ENCODE measurements at places on chromosomes 5 and 9.
A peak's percentile ranks its signal among the peaks of the same experiment; 100 is the strongest.

DNA sequence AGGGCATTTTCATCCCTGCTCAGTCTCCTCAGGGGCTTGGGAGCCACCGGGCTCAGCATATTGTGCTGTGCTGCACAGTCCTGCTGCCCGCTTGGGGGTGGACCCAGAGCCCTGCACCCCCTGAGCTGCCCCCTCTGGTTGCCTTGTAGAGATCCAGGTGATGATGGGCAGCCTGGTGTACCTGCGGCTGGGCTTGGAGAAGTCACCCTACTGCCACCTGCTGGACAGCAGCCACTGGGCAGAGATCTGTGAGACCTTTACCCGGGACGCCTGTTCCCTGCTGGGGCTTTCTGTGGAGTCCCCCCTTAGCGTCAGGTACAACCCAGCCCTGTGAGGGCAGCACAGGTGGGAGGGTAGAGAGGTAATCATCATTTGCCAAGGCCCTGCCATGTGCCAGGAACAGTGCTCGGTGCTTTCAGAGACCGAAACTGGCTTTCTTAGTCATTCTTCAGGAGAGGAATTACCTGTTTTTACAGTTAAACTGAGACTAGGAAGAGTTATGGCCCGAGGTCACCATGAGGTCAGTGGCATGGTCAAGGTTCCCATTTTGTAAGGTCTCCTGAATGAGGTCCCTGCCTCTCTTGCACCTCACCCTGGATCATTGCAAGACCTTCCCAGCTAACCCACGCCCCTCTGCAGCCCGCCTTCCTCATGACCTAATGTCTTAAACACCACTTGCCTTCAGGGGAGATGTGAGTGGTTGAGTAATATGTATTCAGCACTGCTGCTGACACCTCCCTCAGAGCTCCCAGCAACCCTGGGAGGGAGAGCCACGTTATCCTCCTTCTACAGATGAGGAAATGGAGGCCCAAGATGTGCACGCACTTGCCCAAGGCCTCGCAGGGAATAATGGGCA is 7.5 kb downstream of the NHP2 start:
- H3K36me3 ChIP-seq: peaks cover 18% of the 10 kb centered on the region
- H3K27ac ChIP-seq: no peak overlapping the region
- no peak overlapping the region for H3K4me3 ChIP-seq
- H3K4me1 ChIP-seq: peaks cover 3% of the 10 kb centered on the region
- peak; percentile 79 for DNase-seq

DNA sequence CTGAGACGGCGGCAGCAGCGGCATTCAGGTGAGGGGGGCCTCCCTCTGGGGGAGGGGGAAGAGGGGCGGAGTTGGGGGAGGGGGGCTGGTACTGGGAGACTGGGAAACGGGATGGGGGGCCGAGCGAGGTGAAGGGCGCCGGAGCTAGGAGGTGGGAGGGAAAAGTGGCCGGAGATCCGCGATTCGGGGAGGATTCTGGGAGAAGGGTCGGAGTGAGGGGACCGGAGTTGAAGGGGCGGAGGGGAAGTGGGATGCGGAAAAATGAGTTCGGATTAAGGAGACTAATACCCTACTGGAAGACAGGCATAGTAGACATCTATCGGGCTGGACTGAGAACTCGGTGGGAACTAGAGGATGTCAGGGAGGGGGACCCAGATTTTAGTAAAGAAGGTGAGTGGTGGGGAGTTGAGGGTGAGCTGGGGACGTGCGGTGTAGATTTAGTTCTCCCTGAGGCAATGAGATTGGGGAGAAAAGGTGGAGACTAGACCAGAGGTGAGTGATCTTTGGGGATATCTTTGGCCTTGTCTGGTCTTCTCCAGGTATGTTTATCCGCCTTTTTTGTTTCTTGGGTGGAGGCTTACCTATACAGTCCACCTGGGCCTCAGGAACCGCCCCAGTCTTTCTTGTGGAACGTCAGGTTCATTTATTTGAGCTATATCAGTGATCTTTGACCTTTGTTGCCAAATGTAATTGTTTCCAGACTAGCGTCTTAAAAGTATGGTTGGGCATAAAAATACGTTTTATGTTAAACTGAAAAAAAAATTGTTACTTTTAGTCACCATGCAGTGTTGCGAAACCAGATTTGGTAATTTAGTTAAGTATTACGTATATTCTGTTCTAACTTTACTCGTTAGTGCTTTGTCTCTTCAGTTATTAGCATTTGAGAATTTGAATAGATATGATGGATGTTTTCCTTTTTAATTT is 632 bp downstream of the UBAP1 start:
- H3K27ac ChIP-seq: peak overlapping the region; percentile 93
- peak overlapping the region; percentile 64 for H3K4me3 ChIP-seq
- H3K4me1 ChIP-seq: peaks cover 6% of the 10 kb centered on the region
- peak; percentile 46 for DNase-seq
- no peaks in the 10 kb centered on the region for H3K27me3 ChIP-seq

DNA sequence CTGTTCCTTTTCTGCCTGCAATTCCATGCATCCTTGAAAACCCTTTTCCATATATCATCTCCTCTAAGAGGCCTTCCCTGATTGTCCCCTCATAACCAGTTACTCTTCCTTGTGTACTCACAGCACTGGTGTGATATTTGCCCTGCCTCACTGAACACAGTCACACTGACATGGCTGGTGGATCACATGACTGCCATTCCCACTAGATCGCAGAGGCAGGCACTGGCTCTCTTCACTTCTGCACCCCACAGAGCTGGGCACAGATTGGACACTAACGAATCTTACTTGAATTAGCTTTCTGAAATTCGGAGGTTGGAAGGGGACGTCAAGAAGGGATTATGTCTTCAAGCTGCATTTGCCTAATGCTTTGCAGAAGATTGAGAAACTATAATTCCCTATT is 208.0 kb downstream of the PAPPA start:
- H3K4me3 ChIP-seq: no peak overlapping the region
- H3K27me3 ChIP-seq: no peaks in the 10 kb centered on the region
- no peaks in the 10 kb centered on the region for H3K36me3 ChIP-seq
- H3K27ac ChIP-seq: no peak overlapping the region
- DNase-seq: no peak

GRCh38 chr9:69174616-69175463 is 763 bp downstream of the TJP2 start:
- peak overlapping the region; percentile 59 for H3K27ac ChIP-seq
- peaks cover 40% of the 10 kb centered on the region for H3K4me1 ChIP-seq
- peak overlapping the region; percentile 46 for H3K4me3 ChIP-seq
- peak; percentile 21 for DNase-seq
- no peaks in the 10 kb centered on the region for H3K27me3 ChIP-seq
- H3K36me3 ChIP-seq: no peaks in the 10 kb centered on the region

GRCh38 chr9:126342621-126343031 is 16.0 kb downstream of the MVB12B start:
- H3K27me3 ChIP-seq: no peaks in the 10 kb centered on the region
- DNase-seq: no peak
- no peak overlapping the region for H3K4me3 ChIP-seq
- no peaks in the 10 kb centered on the region for H3K36me3 ChIP-seq

DNA sequence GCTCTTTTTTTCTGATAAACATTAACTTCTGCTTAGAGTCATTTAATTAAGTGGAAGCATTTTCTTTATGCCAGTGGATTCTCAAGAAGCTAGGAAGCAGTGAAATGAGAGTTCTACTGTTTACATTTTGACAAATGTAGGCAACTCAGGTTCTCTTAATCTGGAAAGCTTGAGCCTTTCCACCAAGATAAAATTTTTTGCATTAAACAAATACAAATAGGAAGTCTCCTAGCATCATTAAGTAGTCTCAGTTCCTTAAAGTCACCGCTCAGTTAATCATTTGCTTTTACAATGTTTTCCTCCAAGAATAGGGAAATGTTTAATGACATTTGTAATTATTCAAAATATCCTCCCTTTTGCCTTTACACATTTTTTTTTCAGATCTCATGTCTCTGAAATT is 290.4 kb upstream of the PDE4D start:
- no peaks in the 10 kb centered on the region for H3K4me1 ChIP-seq
- H3K36me3 ChIP-seq: no peaks in the 10 kb centered on the region
- no peaks in the 10 kb centered on the region for H3K27me3 ChIP-seq

- no peak overlapping the region for H3K4me3 ChIP-seq
- no peaks in the 10 kb centered on the region for H3K27me3 ChIP-seq
- peaks cover 42% of the 10 kb centered on the region for H3K4me1 ChIP-seq
Observed at GRCh38 chr5:76542887-76543690, 80.1 kb downstream of the F2RL2 start.

GRCh38 chr9:108182950-108183381 is 672.8 kb downstream of the ACTL7B start:
- DNase-seq: no peak
- no peaks in the 10 kb centered on the region for H3K36me3 ChIP-seq
- H3K27ac ChIP-seq: no peak overlapping the region
- no peaks in the 10 kb centered on the region for H3K27me3 ChIP-seq

DNA sequence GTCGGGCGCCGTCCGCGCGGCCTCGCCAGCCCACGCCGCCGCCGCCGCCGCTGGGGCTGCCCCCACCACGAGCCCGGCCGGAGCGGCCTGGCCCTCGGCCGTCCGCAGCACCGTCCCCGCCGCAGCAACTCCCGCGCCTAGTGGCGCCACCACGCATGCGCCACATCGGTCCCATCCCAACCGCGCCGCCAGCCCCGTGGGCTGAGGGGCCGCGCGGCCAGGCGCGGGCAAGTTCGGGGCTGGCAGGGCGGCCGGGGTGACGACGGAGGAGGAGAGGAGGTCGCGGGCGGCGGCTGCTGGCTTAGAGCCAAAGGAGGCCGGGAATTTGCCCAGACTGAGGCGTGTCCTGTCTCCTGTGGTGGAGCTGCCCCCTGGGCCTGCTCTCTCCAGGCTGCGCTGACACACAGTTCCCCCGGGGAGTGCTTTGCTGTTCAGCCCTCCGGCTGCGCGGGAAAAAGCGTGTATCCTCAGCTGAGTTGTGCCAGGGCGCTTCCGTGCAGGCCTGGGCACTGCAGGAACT is at the start of gene TUSC1:
TUSC1 (minus strand) TSS at position 298 of the 520 bp plus-strand sequence; CDS start at position 166, 132 bp downstream.
- peak within 1 kb of the TSS; percentile 83 for H3K4me3 ChIP-seq
- DNase-seq: peak; percentile 84
- peaks cover 6% of the 10 kb centered on the region for H3K4me1 ChIP-seq

GRCh38 chr5:175628668-175629067 is 29.2 kb upstream of the HRH2 start:
- H3K4me1 ChIP-seq: no peaks in the 10 kb centered on the region
- H3K27ac ChIP-seq: no peak overlapping the region
- DNase-seq: no peak
- H3K36me3 ChIP-seq: no peaks in the 10 kb centered on the region
- H3K4me3 ChIP-seq: no peak overlapping the region

DNA sequence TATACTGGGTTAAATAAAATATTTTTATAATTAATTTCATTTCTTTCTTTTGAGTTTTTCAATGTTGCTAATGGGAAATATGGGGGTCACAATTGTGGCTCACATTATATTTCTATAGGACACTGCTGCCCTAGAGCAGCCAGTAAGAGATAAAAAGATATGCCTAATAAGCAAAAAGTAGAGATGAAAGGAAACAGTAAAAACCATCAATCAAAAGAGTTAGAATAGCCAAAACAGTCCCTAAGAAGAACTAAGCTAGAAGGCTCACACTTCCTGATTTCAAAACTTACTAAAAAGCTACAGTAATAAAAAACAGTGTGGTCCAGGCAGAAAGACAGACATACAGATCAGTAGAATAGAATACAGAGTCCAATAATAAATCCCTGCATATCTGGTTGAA is 104.4 kb downstream of the FANCC start:
- H3K36me3 ChIP-seq: no peaks in the 10 kb centered on the region
- H3K4me3 ChIP-seq: no peak overlapping the region
- no peak for DNase-seq

DNA sequence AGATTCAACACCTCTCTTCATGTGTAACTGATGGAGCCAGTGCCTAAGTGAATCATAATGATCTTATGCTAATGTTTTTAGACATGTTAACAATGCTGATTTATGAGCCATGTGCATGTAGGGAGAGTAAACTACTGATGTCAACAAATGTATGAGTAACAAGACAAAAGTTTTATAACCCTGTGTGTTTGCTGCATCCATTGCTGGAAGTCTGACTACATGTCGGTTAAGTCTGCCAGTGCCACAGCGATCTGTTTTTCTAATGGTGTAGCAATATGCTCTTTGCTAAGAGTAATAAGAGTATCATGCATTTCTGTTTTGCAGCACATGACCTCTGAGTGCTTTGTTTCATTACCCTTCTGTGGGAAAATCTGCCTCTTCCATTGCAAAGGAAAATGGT is 26.4 kb upstream of the TMOD1 start:
- no peaks in the 10 kb centered on the region for H3K4me1 ChIP-seq
- DNase-seq: no peak
- no peaks in the 10 kb centered on the region for H3K27me3 ChIP-seq
- no peaks in the 10 kb centered on the region for H3K36me3 ChIP-seq
- no peak overlapping the region for H3K4me3 ChIP-seq

GRCh38 chr5:29853711-29854220 is 1339.7 kb upstream of the CDH6 start:
- no peak overlapping the region for H3K27ac ChIP-seq
- DNase-seq: no peak
- no peaks in the 10 kb centered on the region for H3K4me1 ChIP-seq
- no peaks in the 10 kb centered on the region for H3K36me3 ChIP-seq
- no peak overlapping the region for H3K4me3 ChIP-seq

GRCh38 chr5:119321569-119322311 is 34.1 kb upstream of the TNFAIP8 start:
- H3K27ac ChIP-seq: no peak overlapping the region
- no peaks in the 10 kb centered on the region for H3K4me1 ChIP-seq
- no peaks in the 10 kb centered on the region for H3K36me3 ChIP-seq
- H3K27me3 ChIP-seq: no peaks in the 10 kb centered on the region
- H3K4me3 ChIP-seq: no peak overlapping the region
- DNase-seq: no peak

DNA sequence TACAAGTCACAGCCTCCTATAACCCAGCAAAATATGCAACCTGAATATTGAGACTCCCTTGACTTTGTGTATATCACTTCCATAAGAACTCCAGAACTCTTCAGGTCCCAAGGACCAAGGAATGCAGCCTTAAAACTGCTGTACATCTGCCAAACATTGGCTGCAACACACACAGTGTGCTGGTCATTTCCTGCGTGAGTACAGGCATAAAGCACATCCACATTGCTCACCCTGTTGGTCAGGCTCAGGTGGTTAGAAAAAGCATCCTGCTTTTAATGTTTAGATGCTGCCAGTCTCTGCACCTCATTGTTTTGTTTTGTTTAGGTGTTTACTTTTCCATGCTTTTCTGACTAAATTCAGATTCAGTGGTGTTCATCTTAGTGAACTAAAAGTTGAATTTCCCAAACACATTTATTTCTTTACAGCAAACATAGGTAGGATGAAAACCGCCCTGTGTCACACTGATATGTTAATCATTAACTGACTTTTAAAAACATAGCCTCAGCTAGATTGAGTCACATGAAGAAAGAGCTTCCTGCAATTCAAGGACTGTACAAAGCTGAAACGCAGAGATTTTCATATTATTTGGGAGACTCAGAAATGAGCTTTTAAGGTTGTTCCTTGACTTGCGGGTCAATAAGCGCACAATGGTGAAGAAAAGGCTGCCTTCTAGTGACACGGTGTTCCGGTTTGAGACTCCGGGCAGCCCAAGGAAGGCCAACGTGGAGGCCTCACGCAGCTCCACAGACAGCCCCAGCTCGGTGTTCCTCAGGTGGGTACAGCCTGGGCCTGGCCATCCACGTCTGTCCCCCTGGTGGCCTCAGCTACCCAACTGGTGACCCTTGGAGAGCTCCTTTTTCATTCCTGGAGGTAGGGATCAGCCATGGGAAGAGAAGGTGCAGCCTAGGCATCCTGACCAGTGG is 52.2 kb upstream of the GRAMD2B start:
- DNase-seq: peak; percentile 58
- peaks cover 21% of the 10 kb centered on the region for H3K4me1 ChIP-seq
- H3K36me3 ChIP-seq: no peaks in the 10 kb centered on the region
- H3K27me3 ChIP-seq: no peaks in the 10 kb centered on the region
- H3K4me3 ChIP-seq: peak overlapping the region; percentile 33
- peak overlapping the region; percentile 84 for H3K27ac ChIP-seq

GRCh38 chr5:57538341-57538955 is 55.8 kb upstream of the ACTBL2 start:
- DNase-seq: no peak
- no peak overlapping the region for H3K4me3 ChIP-seq
- no peaks in the 10 kb centered on the region for H3K36me3 ChIP-seq
- H3K27ac ChIP-seq: no peak overlapping the region

Data from transverse colon (tissue), 4 donors.